Nucleus accumbens (tissue), 56 donors: ENCODE measurements at places on chromosomes 12 and 14.

GRCh38 chr12:104399740-104400612 is 56.8 kb upstream of the CHST11 start:
- DNase-seq, result no peak

GRCh38 chr14:55243386-55243785 is 27.8 kb upstream of the FBXO34 start:
- DNase-seq, result no peak

DNA sequence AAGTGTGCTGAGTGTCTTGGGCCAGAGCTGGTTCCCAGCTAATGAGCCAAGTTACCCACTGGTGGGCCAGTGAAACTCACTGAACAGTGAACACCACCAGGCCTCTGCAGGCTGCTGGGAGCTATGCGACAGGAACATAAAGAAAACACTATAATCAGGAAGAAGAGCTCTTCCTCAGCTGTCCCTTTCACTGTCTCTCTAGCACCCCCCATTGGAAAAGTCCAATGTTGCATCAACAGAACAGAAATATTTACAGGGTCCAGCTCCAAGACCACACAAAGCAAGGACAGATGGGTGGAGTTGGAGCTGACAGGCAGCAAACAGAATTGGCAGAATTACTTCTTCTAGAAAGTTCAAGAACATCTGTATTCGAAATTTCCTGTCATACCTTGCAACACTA is 903.6 kb upstream of the TMEM132C start:
- DNase-seq, result no peak

DNA sequence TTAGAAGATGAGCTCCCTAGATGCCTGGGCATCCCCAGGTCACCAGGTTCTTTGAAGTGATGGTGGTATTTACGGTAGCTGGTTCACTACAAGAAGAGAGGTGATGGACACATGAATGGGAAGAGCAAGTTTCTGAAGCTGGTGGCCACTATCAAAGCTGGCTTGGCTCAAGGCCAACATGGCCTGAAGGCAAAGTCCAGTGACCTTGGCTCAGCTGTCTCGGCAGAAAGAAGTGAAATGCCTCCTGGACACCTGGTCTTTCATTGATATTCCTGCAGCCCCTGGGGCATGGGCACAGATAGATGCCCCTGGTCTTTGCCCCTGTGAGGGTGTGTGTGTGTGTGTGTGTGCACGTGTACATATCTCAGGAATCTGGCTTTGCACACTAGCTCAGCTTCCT is 441.8 kb upstream of the TMPO start:
- DNase-seq, result no peak

GRCh38 chr12:107493666-107494065 is 191.9 kb upstream of the PWP1 start:
- no peak for DNase-seq

GRCh38 chr14:91548108-91548507 is 38.0 kb upstream of the PPP4R3A start:
- no peak for DNase-seq

DNA sequence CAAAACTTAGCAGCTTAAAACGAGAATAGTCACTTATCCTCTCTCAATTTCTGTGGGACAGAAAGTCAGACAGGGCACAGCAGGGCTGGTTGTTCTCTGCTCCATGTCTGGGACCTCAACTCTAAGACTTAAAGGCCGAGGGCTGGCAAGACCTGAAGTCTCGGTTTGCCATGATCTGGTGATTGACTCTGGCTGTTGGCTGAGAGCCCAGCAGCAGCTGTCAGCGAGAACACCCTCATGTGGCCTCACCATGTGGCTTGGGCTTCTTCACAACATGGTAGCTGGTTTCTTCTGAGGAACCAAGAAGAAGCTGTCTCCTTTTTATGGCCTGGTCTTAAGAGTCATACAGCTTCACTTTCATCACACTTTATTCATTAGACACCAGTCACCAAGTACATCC is 1.7 kb upstream of the VASH1 start:
- no peak for DNase-seq
